Esophagus squamous epithelium (tissue), 5 donors: ENCODE measurements at places on chromosomes 6 and 20. TPM values are rescaled to one million over a fixed set of nuclear protein-coding genes. Genes with fewer than 3 reads are reported as not detected.

GRCh38 chr6:20341564-20341963 is 60.1 kb upstream of the E2F3 start:
- no peak for DNase-seq

DNA sequence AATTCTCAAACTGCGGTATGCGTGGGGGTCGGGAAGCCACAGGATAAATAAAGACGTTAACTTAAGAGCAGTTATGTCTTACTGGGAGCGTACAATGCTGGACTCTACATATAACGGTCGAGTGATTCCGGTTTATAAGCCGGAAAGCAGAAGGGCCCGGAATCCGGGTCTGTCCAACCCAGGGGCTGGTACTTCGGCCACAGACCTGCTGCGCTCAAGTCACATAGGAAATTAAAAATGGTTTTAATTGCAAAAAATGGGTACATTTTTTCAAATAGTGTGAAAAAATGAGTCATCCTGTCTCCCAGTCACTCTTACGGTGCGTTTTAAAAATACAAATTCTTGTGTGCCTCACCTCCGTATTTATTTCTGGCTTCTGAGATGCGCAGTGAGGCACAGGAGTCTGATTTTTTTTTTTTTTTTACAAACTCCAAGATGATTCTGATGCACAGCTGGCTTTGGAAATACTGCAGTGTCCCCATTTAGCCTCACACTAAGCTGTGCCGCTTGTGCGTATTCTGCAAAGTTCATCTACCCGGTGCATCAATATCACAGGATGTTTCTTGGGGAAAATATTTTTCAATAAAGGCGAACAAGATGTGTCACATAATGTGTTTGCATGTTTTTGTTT is 1.0 kb downstream of the PCIF1 start:
- no peak for DNase-seq

Gene RIPPLY2
- not detected for total RNA-seq

Gene CST2
- not detected for total RNA-seq

Gene DLL1
- 37.6 TPM for total RNA-seq

- no peak for DNase-seq
These were observed 228.5 kb downstream of the PHF3 start for GRCh38 chr6:63864061-63864460.

- DNase-seq = no peak
These were observed 28.8 kb upstream of the ME1 start for GRCh38 chr6:83459663-83460062.

Gene WFDC12
- 2.6 TPM for total RNA-seq

DNA sequence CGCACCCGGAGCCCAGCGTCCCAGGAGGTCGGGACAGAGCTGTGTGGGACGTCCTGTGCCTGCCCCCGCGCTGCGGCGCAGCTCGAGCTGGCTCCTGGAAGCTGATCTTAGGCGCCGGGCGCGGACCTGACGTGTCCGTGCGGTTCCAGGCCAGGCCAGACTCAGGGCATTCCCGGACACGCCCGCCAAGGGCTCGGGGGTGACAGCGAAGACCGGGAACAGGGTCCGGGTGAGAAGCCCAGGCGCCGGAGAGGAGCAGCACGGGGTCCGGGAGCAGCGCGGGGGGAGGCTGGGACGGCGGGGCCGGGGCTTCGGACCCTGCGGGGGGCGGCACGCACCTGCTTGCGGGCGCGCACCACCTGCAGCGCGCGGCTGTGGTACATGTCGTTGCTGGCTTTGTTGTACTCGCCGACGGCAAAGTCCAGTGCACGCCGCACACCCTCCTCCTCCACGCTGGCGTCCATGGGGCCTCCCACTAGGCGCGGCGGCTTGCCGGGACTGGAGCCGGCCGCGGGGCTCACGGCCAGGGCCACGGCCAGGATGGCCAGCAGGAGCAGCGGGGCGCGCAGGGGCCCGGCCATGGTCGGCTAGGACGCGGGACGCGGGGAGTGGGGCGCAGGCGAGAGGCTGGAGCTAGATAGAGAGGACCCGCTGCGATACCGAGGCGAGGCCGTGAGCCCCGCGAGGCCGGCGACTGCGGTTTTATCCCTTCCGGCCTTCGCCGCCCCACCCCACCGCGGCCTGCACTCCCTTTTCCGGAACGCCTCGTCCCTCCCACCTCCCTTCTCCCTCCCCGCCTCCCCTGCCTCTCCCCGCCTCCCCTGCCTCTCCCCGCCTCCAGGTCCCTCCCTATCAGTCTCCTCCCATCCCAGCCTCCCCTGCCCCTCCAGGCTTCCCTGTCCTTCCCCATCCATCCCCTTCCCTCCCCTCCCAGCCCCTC is at the start of gene CST3:
CST3 (minus strand) TSS at position 674 of the 940 bp plus-strand sequence; CDS start at position 581, 93 bp downstream.
- no peak for DNase-seq

Gene RPN2
- total RNA-seq = 167 TPM

DNA sequence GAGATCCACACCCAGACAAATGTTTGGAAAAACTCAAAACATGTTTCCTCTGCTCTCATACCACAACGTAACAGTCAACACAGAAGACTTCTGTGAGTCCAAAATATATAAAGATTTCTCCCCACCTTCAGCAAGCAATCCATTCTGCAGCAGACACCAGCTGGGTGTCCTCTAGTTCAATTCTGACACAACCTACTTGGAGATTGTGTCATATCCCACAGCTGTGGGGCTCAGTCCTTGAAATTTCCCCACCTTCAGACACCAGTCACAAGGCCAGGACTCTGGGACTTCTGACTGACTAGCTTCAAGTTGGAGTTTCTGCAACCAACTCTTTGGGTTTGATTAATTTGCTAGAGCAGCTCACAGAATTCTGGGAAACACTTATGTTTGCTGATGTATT is 244.8 kb upstream of the CDYL start:
- no peak for DNase-seq

DNA sequence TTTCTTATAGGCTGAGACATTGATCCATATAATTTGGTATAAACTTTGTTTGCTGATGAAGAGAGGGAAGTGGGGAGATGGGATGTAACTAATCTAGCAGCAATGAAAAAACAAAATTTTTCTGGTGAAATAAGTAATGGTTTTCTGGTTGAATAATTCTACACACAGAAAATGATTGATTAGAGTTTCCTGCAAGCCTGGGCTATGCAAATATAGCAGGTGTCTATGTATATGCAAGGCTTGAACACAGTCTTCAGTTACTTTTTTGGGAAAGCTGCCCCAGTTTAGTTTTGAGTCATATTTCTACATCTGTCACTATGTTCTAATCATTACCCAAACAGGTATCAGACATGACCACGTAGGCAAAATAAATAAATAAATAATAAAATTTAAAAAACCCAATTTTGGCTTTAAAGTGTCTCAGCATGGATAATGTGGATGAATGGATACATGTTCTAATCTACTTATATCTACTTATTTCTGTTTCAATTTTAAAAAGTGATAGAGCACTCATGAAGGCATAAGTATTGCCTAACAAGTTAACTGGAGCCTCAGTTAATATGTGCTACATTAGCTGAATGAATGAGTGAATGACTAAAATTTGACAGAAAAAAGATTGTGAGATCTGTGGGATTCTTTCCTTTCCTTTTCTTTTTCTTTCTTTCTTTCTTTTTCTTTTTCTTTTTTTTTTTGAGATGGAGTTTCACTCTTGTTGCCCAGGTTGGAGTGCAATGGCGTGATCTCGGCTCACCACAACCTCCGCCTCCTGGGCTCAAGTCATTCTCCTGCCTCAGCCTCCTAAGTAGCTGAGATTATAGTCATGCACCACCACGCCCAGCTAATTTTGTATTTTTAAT is 37.2 kb upstream of the TFB1M start:
- DNase-seq = no peak

Gene SRSF12
- total RNA-seq = 0.42 TPM

- DNase-seq = no peak
These were observed 207.7 kb upstream of the GJE1 start for GRCh38 chr6:141925001-141925400.

DNA sequence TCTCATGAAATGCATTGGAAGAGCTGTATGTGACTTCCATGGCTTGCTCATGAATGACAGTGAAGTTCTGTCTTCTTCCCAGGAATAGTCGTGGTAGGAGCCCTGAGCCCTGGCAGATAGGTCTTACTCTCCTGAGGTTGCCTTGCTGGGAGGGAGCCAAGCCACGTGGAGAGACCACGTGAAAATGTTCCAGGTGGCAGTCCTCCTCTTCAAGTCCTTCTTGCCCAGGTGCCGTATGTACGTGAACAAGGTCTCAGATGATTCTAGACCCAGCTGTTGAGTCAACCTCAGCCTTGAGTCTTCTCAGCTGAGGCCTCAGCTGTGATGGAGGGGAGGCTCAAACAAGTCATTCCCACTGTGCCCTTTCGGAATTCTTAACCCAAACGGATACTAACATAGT is 192.4 kb upstream of the PRDM1 start:
- no peak for DNase-seq

GRCh38 chr6:5217356-5217755 is 43.4 kb downstream of the LYRM4 start:
- no peak for DNase-seq

Gene EPHA7
- total RNA-seq = 0.95 TPM

GRCh38 chr6:21142741-21143140 is 450.8 kb upstream of the SOX4 start:
- DNase-seq = no peak
